HFFc6 (cell line): ENCODE measurements at places on chromosomes 1 and 21. TPM values are rescaled to one million over a fixed set of nuclear protein-coding genes. Genes with fewer than 3 reads are reported as not detected.

DNA sequence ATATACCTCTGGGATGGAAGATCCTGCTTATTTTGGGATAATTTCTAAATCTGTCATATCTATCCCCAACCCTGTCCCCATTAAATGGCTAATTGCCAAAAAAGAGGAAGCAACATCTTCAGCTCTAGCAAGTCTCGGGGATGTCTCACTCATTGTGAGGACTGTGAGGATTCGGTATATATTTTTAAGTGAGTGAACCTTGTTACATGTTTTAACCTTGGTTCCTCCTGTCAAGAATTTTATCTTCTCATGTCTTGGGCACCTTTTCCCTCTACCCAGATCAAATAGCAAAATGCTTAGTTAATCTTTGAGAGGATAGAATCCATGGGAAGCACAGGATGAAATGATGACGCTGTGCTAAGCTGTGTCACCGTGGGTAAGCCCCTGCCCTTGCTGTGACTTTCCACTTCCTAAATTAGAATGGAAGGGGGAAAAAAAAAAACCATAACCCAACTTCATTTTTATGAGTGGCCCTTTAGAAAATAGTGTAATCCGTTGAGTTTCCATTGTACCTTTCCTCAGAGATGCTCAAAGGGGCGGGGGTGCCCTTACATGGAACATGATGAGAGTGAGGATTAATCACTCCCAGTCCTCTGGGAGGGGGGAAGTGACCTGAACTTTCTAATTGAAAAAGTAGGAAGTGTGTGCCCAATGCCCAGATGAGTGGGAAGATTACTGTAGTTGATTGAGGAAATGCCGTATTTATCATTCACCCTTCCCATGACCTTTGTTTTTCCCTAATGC lies 7.6 kb downstream of the ATP1A1 start:
- peaks cover 70% of the 10 kb centered on the region for H3K4me1 ChIP-seq
- no peaks in the 10 kb centered on the region; the same call in 1 of the 2 replicates for H3K27me3 ChIP-seq
- DNase-seq = no peak
- no peak overlapping the region for H3K4me3 ChIP-seq
- H3K36me3 ChIP-seq = no peaks in the 10 kb centered on the region

DNA sequence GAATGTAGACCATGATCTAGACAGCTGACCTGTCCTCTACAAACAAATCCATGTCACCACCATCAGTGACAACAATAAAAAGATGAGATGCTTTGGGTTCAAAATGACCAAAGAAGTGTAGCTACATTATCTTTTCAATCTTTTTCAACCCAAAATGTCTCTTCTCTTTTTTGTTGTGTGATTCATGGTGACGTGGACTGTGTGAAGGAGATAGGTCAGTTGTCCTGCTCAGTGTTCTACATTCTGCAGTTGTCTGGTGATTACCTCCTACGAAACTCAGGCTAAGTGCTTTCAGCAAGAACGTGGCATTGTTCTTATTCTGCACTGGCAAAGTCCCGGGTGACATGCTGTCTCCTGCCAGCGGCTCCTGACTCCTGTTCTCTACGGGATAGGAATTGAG lies 73.1 kb downstream of the PRKAB2 start:
- no peaks in the 10 kb centered on the region for H3K36me3 ChIP-seq
- no peak overlapping the region for H3K4me3 ChIP-seq
- DNase-seq = peak; percentile 23
- peaks cover 13% of the 10 kb centered on the region for H3K4me1 ChIP-seq
- peaks cover 9% of the 10 kb centered on the region for H3K27me3 ChIP-seq

DNA sequence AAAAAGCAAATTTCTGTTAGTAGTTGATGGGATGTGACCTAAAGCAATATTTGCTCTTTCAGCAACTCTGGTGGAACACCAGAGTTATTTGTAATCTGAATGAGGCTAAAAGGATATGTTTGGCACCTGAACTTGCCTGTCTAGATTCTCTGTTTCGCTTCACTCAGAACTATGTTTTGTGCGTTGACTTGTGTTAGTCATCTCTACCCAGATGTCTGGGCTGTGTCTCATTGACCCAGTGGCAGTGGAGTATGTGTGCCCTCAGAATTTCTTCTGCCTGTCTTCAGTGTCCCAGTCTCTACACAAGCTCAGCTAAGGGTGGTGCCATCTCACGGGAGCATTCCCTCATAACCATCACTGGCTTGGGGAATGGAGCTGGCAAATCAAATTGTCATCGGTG lies 13.9 kb downstream of the KCNK1 start:
- no peaks in the 10 kb centered on the region for H3K36me3 ChIP-seq
- no peaks in the 10 kb centered on the region; the same call in 1 of the 2 replicates for H3K27me3 ChIP-seq
- no peak for DNase-seq
- H3K27ac ChIP-seq = no peak overlapping the region
- no peak overlapping the region for H3K4me3 ChIP-seq

Gene RHOU
- total RNA-seq = 0.27 to 0.38 TPM (median 0.29 TPM) in 3 replicates

GRCh38 chr1:63575340-63575826 lies 17.8 kb upstream of the PGM1 start:
- H3K27ac ChIP-seq = no peak overlapping the region
- H3K36me3 ChIP-seq = peaks cover 7% of the 10 kb centered on the region; the same call in 1 of the 2 replicates
- H3K27me3 ChIP-seq = no peaks in the 10 kb centered on the region
- DNase-seq = peak; percentile 11

Gene RHD
- total RNA-seq = not detected in 3 replicates

GRCh38 chr1:79716447-79716846 lies 709.9 kb upstream of the ADGRL4 start:
- H3K27ac ChIP-seq = no peak overlapping the region
- peaks cover 5% of the 10 kb centered on the region; the same call in 1 of the 2 replicates for H3K4me1 ChIP-seq

DNA sequence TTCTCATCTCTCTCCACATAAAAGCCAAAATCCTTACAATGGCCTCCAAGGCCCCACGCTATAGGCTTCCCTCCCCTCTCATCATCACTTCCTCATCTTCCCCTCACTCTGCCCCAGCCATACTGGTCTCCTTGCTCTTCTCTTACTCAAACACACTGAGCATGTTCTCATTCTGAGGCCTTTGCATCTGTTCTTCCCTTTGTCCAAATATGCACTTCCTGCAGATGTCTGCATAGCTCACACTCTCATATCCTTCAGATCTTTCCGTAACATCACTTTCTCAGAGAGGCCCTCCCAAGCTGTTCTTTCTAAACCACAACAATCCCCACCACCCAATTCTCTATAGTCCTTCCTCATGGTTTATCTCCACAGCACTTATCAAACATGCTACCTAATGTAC lies 284.1 kb downstream of the HHIPL2 start:
- peaks cover 1% of the 10 kb centered on the region; the same call in 1 of the 2 replicates for H3K27me3 ChIP-seq
- no peaks in the 10 kb centered on the region for H3K36me3 ChIP-seq
- no peak overlapping the region for H3K4me3 ChIP-seq
- DNase-seq = no peak
- no peak overlapping the region for H3K27ac ChIP-seq
- H3K4me1 ChIP-seq = no peaks in the 10 kb centered on the region

GRCh38 chr1:193487722-193488121 lies 301.3 kb upstream of the B3GALT2 start:
- peaks cover 11% of the 10 kb centered on the region; the same call in 1 of the 2 replicates for H3K4me1 ChIP-seq
- H3K36me3 ChIP-seq = no peaks in the 10 kb centered on the region
- DNase-seq = no peak
- no peak overlapping the region for H3K27ac ChIP-seq
- no peak overlapping the region for H3K4me3 ChIP-seq
- H3K27me3 ChIP-seq = no peaks in the 10 kb centered on the region

- H3K4me3 ChIP-seq = no peak overlapping the region
- H3K27ac ChIP-seq = no peak overlapping the region
- no peaks in the 10 kb centered on the region for H3K36me3 ChIP-seq
- H3K27me3 ChIP-seq = peaks cover 5% of the 10 kb centered on the region; the same call in 1 of the 2 replicates
- DNase-seq = no peak
Measured at GRCh38 chr1:90763930-90764329, 46.8 kb upstream of the BARHL2 start.

DNA sequence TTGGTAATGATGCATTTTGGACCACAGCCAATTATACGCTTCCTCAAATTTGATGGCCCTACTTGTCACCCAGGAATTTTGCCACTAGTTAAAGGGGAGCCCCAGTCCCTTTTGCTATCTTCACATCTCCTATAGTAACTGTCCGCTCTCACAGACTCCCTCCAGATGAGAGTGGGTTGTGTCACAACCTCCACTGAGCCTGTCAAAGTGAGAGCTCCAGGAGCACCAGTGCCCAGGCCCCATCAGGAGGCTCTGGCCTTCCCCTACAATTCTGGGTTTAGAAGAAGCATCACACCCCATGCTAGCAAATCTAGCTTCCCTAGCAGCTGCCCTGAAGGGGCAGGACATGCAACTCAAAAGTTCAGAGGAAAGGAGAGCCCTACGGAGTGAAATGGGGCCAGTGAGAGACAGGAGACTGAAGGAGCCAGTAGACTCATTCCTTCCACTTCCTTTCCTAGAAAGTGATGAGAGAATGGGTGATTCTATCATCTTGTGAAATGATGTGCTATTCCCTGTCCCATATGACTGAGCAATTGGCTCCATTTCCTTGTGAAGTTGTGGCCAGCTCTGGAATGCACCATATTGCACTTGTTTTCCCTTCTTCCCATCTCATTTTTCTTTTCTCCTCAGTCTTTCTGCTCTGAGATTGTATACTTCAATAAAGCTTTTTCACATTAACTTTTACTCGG lies 541.3 kb downstream of the DPYD start:
- DNase-seq = peak; percentile 74
- H3K4me1 ChIP-seq = peaks cover 55% of the 10 kb centered on the region
- H3K36me3 ChIP-seq = peaks cover 12% of the 10 kb centered on the region

- DNase-seq = no peak
- H3K27ac ChIP-seq = no peak overlapping the region
- peaks cover 9% of the 10 kb centered on the region for H3K4me1 ChIP-seq
- peaks cover 5% of the 10 kb centered on the region; the same call in 1 of the 2 replicates for H3K36me3 ChIP-seq
- H3K4me3 ChIP-seq = no peak overlapping the region
Measured at GRCh38 chr1:22920026-22920733, 52.5 kb downstream of the LACTBL1 start.

DNA sequence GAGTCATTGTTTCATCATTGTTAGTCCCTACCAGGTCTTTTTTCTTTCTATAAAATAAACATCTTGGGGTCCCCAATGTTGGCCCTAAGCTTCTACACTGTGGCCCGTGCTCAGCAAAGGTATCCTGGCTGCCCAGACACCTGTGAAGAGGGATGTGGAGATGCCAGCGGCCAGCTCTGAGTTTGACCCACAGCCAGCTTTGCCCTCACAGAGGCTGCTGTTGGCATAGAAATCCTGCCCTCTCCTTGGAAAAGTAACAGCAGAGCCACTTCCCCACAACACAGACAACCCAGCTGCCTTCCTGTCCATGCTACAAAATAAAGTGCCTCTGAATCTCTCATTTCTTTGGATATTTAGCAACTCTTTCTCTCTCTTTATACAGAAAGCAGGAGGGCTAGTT lies 6.0 kb downstream of the TRIM62 start:
- DNase-seq = no peak
- peaks cover 16% of the 10 kb centered on the region for H3K4me1 ChIP-seq
- H3K4me3 ChIP-seq = no peak overlapping the region
- peaks cover 2% of the 10 kb centered on the region for H3K27me3 ChIP-seq
- no peaks in the 10 kb centered on the region for H3K36me3 ChIP-seq

- H3K36me3 ChIP-seq = no peaks in the 10 kb centered on the region
- H3K4me1 ChIP-seq = no peaks in the 10 kb centered on the region; the same call in 1 of the 2 replicates
Measured at GRCh38 chr1:117537291-117537920, 68.4 kb upstream of the TENT5C start.

DNA sequence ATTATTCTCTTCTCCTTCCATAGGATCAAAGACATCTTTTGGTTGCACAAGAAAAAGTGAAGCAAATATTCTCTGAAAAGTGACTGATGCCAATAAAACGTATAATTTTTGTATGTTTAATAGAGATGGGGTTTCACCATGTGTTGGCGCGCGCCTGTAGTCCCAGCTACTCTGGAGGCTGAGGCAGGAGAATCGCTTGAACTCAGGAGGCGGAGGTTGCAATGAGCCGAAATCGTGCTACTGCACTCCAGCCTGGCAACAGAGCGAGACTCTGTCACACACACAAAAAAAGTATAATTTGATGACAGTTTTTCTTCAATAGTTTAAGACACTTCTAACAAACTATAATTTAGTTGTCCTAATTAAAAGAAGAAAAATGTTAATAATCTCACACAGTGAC lies 23.8 kb downstream of the ANP32E start:
- peaks cover 10% of the 10 kb centered on the region for H3K4me1 ChIP-seq
- H3K4me3 ChIP-seq = no peak overlapping the region
- 0 out of 2 replicates have a peak, but pooled peaks cover 2% of the 10 kb centered on the region for H3K27me3 ChIP-seq
- H3K27ac ChIP-seq = no peak overlapping the region

GRCh38 chr1:161258439-161259344 lies at the start of gene PCP4L1:
PCP4L1 (plus strand) TSS chr1:161258745; CDS start chr1:161258975, 230 bp downstream.
- H3K27me3 ChIP-seq = peaks cover 46% of the 10 kb centered on the region
- no peak within 1 kb of the TSS for H3K4me3 ChIP-seq
- no peaks in the 10 kb centered on the region for H3K4me1 ChIP-seq

Gene AKNAD1
- 0.35 to 0.63 TPM in 2 of 3 replicates, not detected in the other for total RNA-seq

- no peak overlapping the region for H3K27ac ChIP-seq
- H3K4me1 ChIP-seq = peaks cover 43% of the 10 kb centered on the region
- H3K4me3 ChIP-seq = no peak overlapping the region
Measured at GRCh38 chr1:245965398-245965797, 541.7 kb downstream of the SMYD3 start.

DNA sequence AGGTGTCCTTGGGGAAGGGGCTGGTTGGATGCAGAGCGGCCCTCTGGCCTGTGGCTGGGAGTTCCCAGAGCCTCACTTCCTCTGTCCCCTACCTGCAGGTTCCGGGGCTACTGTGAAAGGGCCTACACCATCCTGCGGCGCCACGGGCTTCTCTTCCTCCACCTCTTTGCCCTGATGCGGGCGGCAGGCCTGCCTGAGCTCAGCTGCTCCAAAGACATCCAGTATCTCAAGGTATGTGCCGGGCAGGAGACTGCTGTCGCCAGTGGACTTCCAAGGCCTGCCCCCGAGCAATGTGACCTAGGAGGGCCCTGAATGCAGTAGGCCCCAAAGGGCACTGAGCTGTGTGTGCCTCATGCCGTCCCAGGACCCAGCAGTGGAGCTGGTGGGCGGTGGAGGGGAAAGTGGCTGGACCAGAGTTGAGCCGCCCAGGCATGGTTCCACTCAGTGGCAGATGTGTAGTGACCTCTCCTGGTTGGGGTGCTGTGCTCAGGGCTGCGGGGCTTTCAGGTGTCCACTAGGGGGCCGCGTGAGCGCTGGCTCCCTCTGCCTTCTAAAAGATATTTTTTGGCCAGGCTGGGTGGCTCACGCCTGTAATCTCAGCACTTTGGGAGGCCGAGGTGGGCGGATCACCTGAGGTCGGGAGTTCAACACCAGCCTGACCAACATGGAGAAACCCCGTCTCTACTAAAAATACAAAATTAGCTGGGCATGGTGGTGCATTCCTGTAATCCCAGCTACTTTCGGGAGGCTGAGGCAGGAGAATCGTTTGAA lies 73.4 kb downstream of the PIK3CD start:
- H3K4me3 ChIP-seq = no peak overlapping the region
- peak; percentile 54 for DNase-seq
- no peaks in the 10 kb centered on the region for H3K4me1 ChIP-seq
- H3K27me3 ChIP-seq = peaks cover 2% of the 10 kb centered on the region
- H3K36me3 ChIP-seq = peaks cover 19% of the 10 kb centered on the region

Gene C1QA
- not detected in 3 replicates for total RNA-seq

DNA sequence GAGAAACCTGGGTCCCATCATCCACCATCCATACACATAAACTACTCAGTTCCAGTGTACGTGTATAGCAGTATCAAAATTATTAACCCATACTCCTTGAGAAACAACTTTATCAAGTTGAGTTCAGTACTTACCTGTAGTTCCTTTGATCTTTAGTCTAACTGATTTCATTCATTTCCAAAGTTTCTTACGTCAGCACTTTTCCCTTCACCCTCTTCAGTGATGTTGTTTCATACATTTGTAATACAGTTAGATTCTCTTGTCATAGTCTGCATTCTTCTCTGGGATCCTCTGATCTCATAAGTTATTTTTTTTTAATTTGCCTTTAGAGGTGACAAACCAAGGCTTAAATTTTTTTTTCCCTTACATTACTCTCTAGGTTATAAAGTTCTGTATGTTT lies 143.2 kb downstream of the PIK3R3 start:
- no peak overlapping the region for H3K4me3 ChIP-seq
- H3K27ac ChIP-seq = no peak overlapping the region
- H3K36me3 ChIP-seq = peaks cover 16% of the 10 kb centered on the region; the same call in 1 of the 2 replicates
